EL (cell line): ENCODE measurements at places on chromosomes 5 and 9.

GRCh38 chr9:120980951-120981350 is 54.4 kb upstream of the TRAF1 start:
- DNase-seq = no peak

DNA sequence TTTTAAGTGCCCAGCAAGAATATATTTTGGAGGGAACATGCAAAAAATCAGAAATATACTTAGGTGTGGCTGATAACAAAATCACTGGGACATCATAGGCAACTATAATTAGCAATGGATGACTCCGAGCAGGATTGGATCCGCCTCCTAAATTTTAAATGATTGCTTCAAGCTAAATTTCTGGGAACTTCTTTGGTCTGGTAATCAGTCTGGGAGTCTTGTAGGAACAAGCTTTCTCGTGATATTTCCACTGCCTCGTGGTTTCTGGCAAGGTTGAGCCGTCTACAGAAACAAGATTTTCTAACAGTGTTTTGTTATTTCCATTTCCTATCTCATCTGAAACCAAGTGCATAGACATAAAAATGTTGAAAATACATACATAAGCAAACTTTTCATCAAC is 232.6 kb downstream of the BNC2 start:
- DNase-seq = no peak

GRCh38 chr5:15001517-15001916 is 129.9 kb upstream of the ANKH start:
- DNase-seq = no peak

DNA sequence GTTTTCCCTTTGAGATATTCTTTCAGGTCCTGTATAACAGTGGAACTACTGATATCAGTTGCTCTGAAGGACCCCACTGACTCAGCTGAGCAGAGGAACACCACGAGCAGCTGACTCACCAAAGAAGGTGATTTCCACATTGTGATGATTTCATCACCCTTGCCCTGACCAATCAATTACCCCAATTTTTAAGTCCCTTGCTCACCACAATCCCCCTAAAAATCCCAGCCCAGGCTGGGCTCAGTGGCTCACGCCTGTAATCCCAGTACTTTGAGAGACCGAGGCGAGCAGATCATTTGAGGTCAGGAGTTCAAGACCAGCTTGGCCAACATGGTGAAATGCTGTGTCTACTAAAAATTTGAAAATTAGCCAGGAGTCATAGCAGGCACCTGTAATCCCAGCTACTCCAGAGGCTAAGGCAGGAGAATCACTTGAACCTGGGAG is 125.3 kb upstream of the ABCA1 start:
- DNase-seq = peak; percentile 86

DNA sequence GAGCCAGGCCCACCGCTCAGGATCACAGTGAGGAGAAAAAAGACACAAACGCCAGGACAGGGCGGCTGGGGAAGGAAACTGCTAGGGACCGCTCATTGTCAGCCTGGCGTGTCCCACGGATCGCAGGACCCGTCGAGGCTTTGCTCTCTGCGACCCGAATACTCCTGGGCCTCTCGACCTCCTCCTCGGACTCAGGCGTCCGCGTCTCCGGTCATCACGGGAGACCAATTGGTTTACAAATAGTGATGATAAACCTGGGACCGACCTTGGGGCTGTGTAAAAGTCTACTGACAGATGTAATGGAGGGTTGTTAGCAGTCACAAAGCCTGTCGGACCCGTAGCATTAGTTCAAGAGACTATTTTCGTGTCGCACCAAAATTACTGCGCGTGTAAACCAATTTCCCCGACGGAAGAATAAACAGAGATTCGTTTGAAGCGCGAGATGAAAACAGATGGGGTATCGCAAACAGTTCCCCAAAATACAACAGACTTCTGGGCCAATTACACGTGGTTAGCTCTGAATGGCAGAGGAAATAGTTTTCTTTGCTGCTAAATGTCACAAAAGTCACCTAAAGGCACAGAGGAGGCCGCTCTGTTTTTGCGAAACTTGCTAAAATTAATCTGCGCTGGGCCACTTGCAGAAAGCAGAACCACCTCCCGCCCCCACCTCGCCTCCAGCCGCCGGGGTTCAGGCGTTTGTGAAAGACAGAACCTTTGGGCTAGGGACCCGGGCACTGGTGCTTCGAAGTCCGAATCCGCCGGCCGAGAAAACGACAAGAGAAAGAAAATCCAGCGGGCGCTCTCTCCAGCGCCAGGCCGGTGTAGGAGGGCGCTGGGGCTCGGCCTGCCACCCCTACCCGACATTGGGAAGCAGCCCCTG is 67.6 kb downstream of the FOXD1 start:
- DNase-seq = no peak

DNA sequence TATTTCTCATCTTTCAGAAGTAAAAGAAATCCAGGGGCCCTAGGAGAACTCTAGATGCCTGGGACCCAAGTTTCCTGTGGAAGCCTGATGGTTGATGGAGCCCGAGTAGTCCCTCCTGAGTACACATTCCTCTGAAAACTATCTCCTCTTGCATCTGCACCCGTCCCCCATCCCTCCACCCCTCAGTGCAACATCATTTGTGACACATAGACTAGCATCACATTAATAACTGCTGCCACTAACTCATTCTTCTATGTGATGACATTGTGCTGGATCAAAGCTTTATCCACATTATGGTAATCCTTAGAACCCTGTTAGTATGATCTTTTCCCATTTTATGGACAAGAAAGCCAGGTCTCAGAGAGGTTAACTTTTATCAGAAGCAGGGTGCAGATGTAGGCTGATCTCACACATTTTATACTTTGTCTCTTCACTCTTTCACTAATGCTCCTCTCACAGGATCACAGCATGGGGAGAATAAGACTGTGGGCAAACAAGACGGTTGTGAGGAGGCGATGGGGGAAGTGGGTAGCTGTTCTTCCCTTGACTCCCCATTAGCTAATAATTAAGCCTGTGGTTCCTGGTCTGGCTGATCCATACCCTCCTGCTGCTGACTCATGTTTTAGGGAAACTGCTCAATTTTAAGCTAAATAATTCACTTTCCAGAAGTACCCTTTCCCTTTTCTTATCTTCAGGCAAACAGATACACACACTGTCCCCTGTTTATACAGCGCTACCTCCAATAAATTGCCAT is 3.9 kb upstream of the HK3 start:
- DNase-seq = no peak

DNA sequence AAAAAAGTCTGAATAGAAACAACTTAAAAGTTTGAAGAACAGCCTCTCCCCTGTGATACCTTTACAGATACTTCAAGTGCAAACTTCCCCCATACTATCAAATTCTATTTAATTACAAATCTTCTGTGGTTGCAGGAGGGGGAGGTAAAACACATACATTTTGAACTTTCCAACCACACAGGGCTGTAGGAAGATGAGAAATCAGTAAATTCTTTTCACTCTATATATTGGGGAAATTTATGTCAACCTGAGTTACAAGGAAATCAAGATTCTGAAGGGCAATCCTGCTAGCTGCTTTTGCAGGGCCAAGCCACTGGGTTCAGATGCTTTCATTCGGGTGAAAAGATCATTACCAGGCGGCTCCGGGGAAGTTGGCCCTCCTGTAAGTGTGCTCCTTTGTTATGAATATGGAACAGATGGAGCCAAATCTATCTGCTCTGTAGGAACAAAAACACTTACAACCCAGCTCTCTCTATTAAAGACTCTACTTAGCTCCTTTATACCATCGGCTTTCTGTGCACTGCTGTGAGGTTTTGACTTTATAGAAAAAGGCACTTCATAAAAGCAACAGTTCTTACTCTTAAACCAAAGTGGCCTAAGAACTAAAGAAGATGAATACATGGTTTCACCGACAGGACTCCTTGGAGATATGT is 269.1 kb downstream of the EFNA5 start:
- no peak for DNase-seq
